ENCODE measurements at places on chromosomes 3 and 15.

DNA sequence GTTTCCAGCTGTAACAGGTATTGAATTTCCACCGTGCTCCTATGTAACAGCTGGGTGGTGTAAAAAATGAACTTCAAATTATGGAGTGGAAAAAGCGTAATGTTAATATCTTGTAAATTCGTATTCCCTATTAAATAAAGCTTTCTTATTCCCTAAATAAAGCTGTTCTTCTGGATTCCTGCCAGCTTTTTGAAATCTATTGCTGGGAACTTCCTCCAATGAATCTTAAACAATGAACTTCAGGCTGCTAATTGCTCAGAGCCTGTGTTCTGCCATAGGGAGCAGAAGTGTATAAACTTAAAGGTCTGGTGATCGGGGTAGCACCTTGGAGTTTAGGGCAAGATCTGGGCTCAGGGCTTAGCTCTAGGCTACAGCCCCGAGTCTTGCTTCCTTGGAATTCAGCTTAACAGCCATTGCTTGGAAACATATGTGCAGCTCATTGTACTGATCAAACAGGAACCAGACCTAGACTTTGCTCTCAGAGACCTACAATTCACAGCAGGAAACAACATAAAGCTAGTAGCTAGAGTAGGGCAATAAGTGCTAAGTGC lies 1.4 kb downstream of the ARL14 start:
- no peak for DNase-seq

GRCh38 chr3:117128133-117128532 lies 418.6 kb downstream of the TUSC7 start:
- no peak for DNase-seq

DNA sequence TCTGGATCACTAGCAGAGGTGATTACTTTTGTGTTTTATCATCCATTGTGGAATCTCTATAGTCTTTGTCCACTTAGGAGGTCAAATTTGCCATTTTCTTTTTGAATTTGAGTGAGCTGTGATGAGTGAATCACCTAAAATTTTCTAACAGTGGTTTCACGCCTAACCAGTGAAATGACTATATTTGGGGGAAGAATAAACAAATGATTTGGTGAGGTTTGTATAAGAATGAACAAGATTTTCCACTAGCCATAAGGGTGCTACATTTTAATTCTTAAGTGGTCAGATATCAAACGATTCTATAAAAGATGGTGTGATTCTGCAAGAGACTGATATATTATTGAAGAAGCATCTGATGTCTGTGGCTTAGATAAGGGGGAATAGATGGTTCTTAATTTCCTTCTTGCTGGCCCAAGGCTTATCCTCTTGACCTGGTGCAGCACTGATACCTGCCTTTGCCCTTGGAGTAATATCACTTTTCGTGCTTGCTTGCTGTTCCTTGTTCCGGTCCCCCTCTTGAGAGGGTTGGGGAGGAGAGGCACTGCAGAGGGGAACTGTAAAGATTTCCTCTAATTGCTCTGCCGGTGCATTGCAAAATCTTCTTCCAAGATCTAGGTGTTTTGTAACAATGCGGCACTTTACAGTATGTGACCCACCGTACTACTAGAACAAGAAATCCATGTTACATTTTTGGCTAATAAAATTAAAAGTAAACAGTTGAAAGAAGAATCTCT lies 14.5 kb downstream of the C3orf20 start:
- no peak for DNase-seq

- DNase-seq, result no peak
Measured at GRCh38 chr3:157543501-157544035, 40.4 kb upstream of the VEPH1 start.

- no peak for DNase-seq
Measured at GRCh38 chr3:36991923-36992805, 767 bp downstream of the EPM2AIP1 start.

DNA sequence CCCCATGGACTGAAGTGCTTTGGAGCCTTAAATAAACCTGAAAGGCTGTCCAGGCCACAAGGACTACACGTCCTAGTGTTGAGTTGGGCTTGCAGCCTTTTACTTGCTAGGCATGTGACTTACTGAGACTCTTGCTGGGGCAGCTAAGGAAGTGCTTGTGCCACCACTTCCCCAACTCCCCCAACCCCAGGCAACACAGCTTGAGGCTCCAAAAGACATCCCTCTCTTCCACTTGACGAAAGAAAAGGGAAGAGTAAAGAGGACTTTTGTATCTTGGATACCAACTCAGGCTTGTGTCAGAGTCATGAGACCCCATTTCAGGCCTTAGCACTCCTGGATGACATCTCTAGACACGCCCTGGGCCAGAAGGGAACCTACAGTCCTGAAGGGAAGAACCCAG lies 109.8 kb downstream of the XRN1 start:
- DNase-seq, result no peak

GRCh38 chr3:56815589-56815988 lies 13.8 kb upstream of the ARHGEF3 start:
- DNase-seq, result no peak

GRCh38 chr3:50154840-50155490 lies at the start of gene SEMA3F:
Gene SEMA3F, plus strand, starts transcription at chr3:50155324. Its CDS starts 4,299 bp downstream, at chr3:50159623.
- DNase-seq, result peak; percentile 83

- no peak for DNase-seq
Measured at GRCh38 chr3:56253941-56254665, 214.2 kb downstream of the ERC2 start.

GRCh38 chr15:101641894-101642293 lies 10.3 kb downstream of the TM2D3 start:
- DNase-seq, result peak; percentile 50

DNA sequence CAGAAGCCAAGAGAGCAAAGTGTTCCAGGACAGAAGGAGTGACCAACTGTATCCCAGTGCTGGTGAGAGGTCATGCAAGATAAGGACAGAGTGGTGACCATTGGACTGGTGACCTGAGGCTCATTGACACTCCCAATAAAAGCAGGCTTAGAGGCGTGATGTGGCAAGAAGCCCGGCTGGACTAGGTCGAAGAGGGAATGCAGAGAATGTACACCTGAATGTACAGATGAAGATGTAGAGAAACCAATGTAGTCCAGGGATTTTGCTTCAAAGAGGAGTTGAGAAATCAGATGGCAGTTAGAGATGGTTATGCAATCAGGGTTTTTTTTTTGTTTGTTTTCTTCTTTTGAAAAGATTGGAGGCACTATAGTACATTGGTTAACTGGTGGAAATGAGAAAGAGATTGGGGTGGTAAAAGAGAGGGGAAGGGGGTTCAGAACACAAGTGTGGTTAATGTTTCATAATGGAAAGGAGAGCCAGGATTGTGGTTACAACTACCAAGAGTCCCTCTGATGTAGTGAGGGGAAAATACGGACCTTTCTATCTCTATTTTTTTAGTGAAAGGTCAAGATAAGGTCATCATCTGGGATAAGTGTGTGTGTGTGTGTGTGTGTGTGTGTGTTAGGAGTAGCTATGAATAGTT lies 23.3 kb downstream of the ST3GAL6 start:
- DNase-seq, result no peak

DNA sequence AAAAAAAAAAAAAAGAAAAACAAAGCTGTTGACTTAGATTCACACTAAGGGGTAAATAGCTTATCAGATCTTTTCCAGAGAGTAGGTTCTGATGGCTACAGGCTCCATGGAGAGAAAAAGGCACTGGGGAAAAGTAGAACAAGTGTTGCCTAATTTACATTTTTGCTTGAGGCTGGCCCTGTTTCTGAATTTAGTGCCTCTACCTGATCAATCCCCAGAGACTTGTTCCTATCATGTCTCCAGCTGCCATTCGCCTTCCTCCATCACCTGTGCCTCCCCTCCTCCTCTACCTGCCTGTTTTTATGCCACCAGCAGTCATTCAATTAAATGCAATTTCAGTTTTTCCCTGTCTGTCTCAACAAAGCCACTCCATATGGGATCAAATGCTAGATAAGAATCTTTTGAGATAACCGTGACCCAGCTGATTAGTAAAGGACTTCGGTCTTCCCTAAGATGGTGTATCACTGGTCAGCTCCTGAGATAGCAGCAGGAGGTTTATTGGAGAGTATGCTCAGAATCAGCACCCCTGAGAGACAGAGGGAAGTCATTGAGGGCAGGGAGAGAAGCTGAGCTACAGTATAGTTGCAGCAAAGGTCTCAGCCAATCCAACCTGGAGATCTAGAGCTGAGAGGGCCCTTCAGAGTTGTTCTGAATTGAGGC lies 88.1 kb upstream of the GADL1 start:
- DNase-seq, result no peak

DNA sequence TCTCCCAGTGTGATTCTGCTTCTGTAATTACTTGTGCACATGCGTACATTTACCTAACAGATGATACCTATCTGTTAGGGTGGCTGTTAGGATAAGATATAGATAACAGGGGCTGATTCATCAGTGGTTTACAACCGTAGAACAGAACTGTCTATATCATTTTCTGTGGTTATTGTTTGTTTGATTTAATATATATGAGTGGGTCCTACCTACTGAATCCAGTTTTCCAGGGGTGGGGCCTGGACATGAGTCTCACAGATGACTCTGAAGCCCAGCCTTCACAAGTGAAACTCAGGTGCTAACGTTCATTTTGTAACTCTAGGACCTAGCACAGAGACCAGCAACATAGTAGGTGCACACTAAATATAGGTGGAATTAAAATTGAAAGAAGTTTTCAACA lies 10.4 kb upstream of the ACAP2 start:
- DNase-seq, result no peak

GRCh38 chr15:34616613-34617012 lies 33.2 kb upstream of the GOLGA8B start:
- DNase-seq, result no peak

Measured in B cell (primary cell).